ENCODE measurements at places on chromosomes 7 and 10. TPM values are rescaled to one million over a fixed set of nuclear protein-coding genes. Genes with fewer than 3 reads are reported as not detected.

DNA sequence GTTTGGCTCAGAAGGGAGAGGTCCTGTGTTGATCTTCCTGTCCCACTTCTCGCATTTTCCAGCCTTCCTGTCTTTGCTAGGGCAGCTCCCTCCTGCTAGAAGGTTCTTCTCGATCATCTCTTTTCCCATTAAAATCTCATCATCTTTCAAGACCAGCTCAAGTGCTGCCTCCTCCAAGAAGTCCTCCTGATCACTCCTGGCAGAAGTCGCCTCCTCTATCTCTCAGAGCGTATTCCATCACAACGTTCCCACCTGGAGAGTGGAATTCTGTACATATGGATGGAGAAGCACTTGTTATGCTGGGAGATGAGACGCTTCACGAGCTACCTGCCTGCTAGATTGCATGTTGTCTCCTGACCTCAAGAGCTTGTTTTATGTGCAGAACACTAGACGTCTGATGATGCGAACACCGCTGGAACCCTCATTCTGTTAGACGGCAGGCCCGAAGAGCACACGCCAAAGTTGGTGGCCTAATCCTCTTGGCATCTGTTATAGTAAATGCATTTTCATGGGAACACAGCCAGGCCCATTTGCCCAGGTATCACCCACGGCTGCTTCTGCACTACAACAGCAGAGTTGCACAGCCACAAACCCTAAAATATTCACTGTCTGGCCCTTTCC, 68.0 kb upstream of the INSIG1 start:
- H3K36me3 ChIP-seq: no peaks in the 10 kb centered on the region
- DNase-seq: no peak
- H3K27me3 ChIP-seq: peaks cover 7% of the 10 kb centered on the region

GRCh38 chr7:148261996-148262688, 328.4 kb upstream of the C7orf33 start:
- peaks cover 11% of the 10 kb centered on the region for H3K4me1 ChIP-seq
- H3K27ac ChIP-seq: no peak overlapping the region
- peaks cover 18% of the 10 kb centered on the region for H3K27me3 ChIP-seq
- peak overlapping the region; percentile 53 for H3K4me3 ChIP-seq

The DKK1 gene
- not detected for total RNA-seq

The UCMA gene
- total RNA-seq: not detected

The PODXL gene
- total RNA-seq: 0.60 TPM

The SPACDR gene
- total RNA-seq: 5.6 TPM

DNA sequence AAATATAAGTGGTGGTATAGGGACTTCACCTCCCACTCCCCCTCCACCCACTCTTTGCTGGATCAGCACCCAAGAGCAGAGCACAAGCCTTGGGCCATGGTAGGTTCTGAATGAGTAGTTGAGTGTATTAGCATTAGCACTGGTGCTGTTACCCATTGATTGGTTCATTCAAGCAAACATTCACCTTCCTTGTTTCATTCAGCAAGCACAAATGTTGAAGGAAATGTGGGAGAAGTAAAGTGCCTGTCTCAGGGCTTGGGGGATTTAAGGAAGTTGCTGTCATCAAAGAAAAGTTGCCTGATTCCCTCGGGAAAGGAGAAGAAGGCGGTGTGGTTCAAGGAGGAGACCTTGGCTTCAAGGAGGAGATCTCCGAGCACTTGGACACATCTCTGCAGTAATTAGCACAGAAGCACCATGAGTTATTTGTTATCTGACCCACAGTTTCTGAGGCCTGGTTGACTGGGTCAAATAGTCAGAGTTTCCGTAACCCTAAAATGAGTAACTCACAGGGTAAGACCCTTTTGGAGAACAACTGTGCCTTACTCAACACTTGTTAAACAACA, 17.3 kb downstream of the IL2RA start:
- H3K4me1 ChIP-seq: peaks cover 98% of the 10 kb centered on the region
- H3K27ac ChIP-seq: peak overlapping the region; percentile 99
- no peaks in the 10 kb centered on the region for H3K27me3 ChIP-seq
- peaks cover 30% of the 10 kb centered on the region for H3K36me3 ChIP-seq
- peak overlapping the region; percentile 94 for H3K4me3 ChIP-seq
- peak; percentile 13 for DNase-seq

GRCh38 chr7:86911659-86912058, 147.8 kb downstream of the ELAPOR2 start:
- no peaks in the 10 kb centered on the region for H3K27me3 ChIP-seq
- no peak overlapping the region for H3K4me3 ChIP-seq
- H3K36me3 ChIP-seq: no peaks in the 10 kb centered on the region
- DNase-seq: no peak
- H3K4me1 ChIP-seq: peaks cover 8% of the 10 kb centered on the region

The MARCHF5 gene
- 29.7 TPM for total RNA-seq

GRCh38 chr10:69692891-69693290, 62.8 kb downstream of the FAM241B start:
- DNase-seq: no peak
- H3K36me3 ChIP-seq: no peaks in the 10 kb centered on the region
- no peak overlapping the region for H3K4me3 ChIP-seq
- H3K27ac ChIP-seq: no peak overlapping the region
- H3K4me1 ChIP-seq: no peaks in the 10 kb centered on the region

The CRHR2 gene
- not detected for total RNA-seq

GRCh38 chr10:11335167-11335652, 276.2 kb downstream of the USP6NL start:
- H3K4me1 ChIP-seq: peaks cover 45% of the 10 kb centered on the region
- H3K27me3 ChIP-seq: no peaks in the 10 kb centered on the region
- DNase-seq: no peak

DNA sequence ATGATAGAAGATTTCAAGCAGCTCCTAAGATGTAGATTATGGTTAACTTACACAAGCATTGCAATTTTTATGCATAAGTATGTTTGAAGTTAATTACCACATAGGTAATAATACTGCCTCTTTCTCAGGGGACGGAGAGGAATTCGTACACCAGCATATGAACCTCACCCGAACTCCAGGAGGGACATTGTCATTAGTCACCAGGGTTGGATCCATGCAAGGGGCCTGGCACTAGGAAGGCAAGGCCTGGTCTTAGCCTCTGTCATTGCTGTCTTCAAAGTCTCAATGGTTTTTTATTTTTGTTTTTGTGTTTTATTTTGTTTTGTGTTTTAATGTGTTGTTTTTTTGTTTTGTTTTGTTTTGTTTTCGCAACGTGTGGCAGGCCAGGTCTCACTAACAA, 145.6 kb upstream of the PPP2R2D start:
- H3K4me3 ChIP-seq: no peak overlapping the region
- H3K4me1 ChIP-seq: no peaks in the 10 kb centered on the region
- no peaks in the 10 kb centered on the region for H3K36me3 ChIP-seq
- H3K27ac ChIP-seq: no peak overlapping the region
- no peak for DNase-seq

DNA sequence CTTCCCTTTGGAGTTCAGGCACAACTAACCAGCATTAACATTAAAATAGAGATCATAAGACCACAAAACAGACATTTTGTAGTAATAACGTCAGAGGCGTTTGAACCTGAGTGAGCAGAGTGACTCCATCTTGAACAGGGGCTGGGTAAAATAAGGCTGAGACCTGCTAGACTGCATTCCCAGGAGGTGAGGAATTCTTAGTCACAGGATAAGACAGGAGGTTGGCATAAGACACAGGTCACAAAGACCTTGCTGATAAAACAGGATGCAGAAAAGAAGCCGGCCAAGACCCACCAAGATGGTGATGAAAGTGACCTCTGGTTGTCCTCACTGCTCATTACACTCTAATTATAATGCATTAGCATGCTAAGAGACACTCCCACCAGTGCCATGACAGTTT, 493.2 kb upstream of the AUTS2 start:
- no peak overlapping the region for H3K4me3 ChIP-seq
- H3K27ac ChIP-seq: no peak overlapping the region
- no peaks in the 10 kb centered on the region for H3K27me3 ChIP-seq

GRCh38 chr7:141501451-141501850, 49.8 kb upstream of the AGK start:
- H3K36me3 ChIP-seq: no peaks in the 10 kb centered on the region
- H3K27me3 ChIP-seq: peaks cover 22% of the 10 kb centered on the region
- no peak overlapping the region for H3K4me3 ChIP-seq
- no peak for DNase-seq
- H3K27ac ChIP-seq: no peak overlapping the region

The GNAT3 gene
- total RNA-seq: not detected

The CCSER2 gene
- total RNA-seq: 93.7 TPM

The SPAM1 gene
- total RNA-seq: not detected

DNA sequence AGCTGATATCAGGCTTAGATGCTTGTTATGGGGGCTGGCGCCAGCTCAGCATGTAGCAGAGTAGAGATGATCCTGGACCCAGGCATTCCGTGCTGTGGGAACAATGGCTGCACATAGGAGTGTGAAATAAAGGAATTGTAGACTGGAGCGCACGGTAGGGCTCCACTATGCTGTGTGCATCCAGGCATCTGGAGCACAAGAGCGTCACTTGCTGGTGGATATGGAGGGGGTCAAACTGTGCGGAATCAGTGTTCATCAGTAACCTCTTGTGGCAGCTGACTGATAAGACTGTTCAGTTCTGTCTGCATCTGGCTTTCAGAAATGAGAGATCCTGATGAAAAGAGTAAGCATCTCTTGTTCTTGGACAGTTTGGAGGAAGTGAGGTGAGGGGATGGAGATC, 55.8 kb downstream of the ZNF503 start:
- peaks cover 1% of the 10 kb centered on the region for H3K27me3 ChIP-seq
- no peak overlapping the region for H3K4me3 ChIP-seq
- no peak overlapping the region for H3K27ac ChIP-seq
- DNase-seq: no peak
- no peaks in the 10 kb centered on the region for H3K4me1 ChIP-seq

DNA sequence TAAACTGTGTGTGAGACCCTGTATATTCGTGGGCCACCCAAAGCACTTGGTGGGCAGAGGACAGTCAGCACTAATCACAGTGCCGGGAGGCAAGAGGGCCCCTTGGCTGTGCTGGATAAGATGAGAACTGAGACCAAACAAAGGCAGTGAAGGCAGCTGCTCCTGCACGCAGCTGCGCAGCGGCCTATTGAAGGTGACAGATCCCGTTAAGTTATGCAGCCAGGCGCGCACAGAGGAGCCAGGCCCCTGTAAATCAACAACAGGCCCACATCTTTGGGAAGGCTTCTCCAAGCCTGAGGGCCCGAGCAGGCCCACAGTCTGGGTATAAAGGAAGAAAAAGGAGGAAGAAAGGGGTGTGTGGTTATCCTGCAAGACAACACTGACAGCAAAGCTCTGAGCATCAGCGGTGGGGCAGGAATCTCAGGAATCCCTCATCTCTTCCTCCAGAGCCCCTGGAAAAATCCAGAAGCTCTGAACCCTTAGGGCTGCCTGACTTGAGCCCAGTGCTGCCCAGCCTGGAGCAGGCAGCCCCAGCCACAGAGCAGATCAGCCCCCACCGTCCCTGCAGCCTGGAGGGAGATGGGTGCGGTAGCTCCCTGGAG, 154.2 kb downstream of the ARHGAP12 start:
- DNase-seq: no peak
- no peak overlapping the region for H3K27ac ChIP-seq
- H3K4me3 ChIP-seq: no peak overlapping the region

The DRGX gene
- total RNA-seq: not detected

The ADAP1 gene
- 29.4 TPM for total RNA-seq

DNA sequence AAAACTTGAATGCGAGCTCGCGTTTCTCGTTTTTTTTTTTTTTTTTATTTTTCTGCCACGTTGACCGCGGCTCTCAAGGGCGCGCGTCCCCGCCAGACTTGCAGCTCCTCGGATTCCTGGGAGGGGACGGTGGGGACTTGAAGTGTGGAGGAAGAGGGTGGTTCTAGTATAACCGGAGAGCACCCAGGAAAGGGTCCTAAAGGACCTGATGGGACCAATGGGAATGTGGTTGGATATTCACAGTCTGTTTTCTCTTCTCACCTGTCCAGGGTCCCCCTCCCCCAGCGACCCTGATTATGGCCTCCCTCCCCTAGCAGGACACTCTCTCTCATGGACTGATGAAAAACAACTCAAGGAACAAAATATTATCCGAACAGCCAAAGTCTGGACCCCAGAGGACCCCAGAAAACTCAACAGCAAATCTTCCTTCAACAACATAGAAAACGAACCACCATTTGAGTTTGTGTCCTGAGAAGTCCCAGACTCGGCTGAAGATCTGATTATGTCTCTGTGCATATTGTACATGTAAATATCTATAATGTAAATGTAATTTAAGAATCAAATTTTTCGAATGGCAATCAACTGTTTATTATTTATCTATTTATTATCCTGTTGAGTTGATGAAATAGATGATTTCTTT, 1.4 kb downstream of the PTF1A start:
- DNase-seq: no peak
- no peaks in the 10 kb centered on the region for H3K4me1 ChIP-seq
- H3K36me3 ChIP-seq: no peaks in the 10 kb centered on the region
- peak overlapping the region; percentile 40 for H3K4me3 ChIP-seq
- H3K27me3 ChIP-seq: peaks cover 76% of the 10 kb centered on the region

The MYOZ1 gene
- total RNA-seq: not detected

- no peak overlapping the region for H3K4me3 ChIP-seq
- DNase-seq: no peak
- no peaks in the 10 kb centered on the region for H3K27me3 ChIP-seq
- H3K27ac ChIP-seq: no peak overlapping the region
- peaks cover 2% of the 10 kb centered on the region for H3K36me3 ChIP-seq
Observed at GRCh38 chr7:130400120-130400572, 19.9 kb downstream of the CPA1 start.

DNA sequence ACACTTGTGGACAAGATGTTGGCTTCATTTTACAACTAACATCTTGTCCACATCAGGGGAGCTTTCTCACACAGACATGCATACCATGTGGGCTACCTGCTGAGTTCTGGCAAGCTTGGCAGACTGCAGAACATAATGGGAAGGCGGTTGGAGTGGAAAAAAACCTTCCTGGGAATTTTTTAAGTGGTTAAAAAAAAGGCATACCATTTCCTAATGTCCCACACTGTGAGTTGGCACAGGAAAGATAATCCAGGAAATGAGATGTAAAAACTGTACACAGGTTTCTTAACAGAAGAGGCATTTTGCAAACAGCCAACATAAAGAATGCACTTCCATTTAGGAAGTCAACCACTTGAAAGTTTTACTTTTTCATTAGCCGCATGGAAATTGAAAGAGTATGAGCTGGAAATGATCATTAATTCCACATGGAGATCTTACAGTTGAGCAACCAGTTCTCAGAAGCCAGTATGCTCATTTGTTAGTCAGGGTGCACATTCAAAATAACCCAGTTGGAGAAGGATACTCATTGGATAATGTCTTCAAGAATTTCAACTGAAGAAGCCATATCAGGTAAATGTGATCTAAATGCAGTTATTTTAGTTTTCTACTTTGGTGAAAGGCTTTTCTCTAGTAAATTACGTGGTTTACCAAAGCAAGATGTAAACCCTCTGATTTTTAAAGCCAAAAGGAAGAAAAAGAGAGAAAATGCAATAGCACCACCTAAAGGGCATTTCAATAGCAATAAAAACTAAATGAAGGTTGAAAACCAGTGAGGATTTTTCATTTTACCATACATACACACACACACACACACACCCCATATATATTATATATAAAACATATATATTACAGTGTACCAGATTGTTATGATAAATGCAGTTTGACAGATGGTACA, 194.0 kb downstream of the TAX1BP1 start:
- H3K4me1 ChIP-seq: no peaks in the 10 kb centered on the region
- no peaks in the 10 kb centered on the region for H3K36me3 ChIP-seq
- H3K4me3 ChIP-seq: no peak overlapping the region
- H3K27ac ChIP-seq: no peak overlapping the region

GRCh38 chr10:36412942-36413341, 712.5 kb upstream of the ANKRD30A start:
- H3K4me1 ChIP-seq: no peaks in the 10 kb centered on the region
- no peak overlapping the region for H3K27ac ChIP-seq
- no peaks in the 10 kb centered on the region for H3K27me3 ChIP-seq
- H3K4me3 ChIP-seq: no peak overlapping the region
- H3K36me3 ChIP-seq: peaks cover 2% of the 10 kb centered on the region
